ENCODE measurements at places on chromosomes 5 and 9.

DNA sequence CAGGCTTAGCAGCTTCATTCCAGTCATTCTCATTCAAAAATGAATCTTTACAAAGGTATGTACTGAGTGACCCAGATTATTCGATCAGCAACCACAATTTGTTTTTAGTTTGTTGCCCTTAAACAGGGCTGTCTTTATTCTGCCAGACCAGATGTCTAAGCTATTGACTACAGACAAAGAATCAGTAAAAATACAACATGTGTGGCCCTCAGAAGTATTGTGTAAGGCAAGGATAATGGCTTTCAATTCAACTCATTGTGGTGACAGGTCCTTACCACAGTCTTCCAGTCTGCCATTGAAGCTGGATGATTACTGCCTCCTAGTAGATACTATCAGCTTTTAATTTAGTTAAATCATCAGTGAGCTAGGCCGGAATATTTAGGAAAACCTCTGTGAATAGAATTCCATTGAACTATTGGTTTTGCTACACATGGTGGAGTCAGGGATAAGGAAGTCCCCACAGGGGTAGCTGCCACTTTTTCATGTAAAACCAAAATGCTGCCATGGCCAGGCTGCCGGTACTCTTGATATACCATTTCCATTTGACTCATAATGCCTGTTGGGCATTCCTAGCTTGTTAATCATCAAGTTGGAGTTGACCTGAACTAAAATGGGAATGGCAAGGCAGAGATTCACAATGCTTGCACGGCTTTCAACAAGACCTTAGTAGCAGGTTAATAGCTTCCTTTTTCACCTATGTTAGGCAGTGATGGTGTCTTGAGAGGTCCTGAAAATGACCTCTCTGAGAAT, 175.6 kb downstream of the MEF2C start:
- no peak for DNase-seq

DNA sequence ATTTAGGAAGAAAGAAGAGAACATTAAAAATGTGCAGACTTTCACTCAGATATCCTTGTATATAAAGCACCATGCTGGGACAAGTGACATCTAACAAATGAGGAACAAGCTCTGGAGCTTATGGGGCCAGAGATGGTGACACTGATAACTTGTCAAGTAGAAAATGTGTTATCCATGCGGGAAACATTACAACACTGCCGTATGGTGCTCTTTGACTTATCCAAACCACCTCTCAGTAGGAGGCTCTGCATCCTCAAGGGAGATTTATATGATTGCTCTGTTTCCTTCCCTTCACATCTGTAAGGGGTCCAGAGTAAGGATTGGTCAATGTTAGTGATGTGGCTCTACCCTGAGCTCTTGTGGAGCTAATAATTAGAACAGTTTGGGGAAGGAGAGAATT, 23.5 kb downstream of the KCTD16 start:
- DNase-seq = no peak

- DNase-seq = no peak
These were observed 71.5 kb upstream of the MTAP start for GRCh38 chr9:21730899-21731298.

GRCh38 chr9:87898151-87898550, 15.5 kb downstream of the SPATA31E1 start:
- no peak for DNase-seq

DNA sequence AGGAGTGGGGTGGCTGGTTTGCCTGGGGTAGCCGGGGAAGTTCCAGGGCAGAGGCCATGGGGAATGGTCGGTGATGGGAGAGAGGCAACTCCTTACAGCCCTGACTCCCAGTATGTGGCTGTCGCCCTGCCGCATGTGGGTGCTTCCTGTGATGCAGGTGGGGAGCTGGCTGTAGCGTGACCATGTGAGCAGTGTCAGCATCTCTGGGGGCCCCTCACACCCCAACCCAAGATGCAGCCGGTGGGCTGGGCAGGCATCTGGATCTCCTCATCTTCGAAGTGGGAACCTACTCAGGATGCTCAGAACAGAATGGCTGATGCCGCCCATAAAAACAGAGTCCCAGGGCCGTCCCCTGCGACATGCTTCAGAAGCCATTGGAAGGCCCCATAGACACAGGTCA, 45.0 kb downstream of the BARX1 start:
- DNase-seq = no peak

GRCh38 chr5:14960120-14960462, 88.5 kb upstream of the ANKH start:
- no peak for DNase-seq
